ENCODE measurements at places on chromosomes 11 and 22. TPM values are rescaled to one million over a fixed set of nuclear protein-coding genes. Genes with fewer than 3 reads are reported as not detected.

The OR8G5 gene
- not detected for total RNA-seq

The PGM2L1 gene
- total RNA-seq: 36.6 TPM

The OR4C5 gene
- total RNA-seq: not detected

The ST14 gene
- total RNA-seq: under 0.01 TPM

The SH3BP1 gene
- 0.89 TPM for total RNA-seq

The KCNJ1 gene
- total RNA-seq: 0.13 TPM

The PRODH gene
- total RNA-seq: not detected

The TMEM225 gene
- total RNA-seq: not detected

The MS4A7 gene
- total RNA-seq: not detected

The IGLL1 gene
- total RNA-seq: not detected

The OR51B2 gene
- total RNA-seq: not detected

The SSH3 gene
- total RNA-seq: 7.2 TPM

The LMNTD2 gene
- total RNA-seq: 0.90 TPM

The ADM2 gene
- total RNA-seq: 0.25 TPM

The AIFM3 gene
- total RNA-seq: under 0.01 TPM

The GGTLC3 gene
- total RNA-seq: not detected

The YPEL4 gene
- 0.13 TPM for total RNA-seq

The UCP3 gene
- total RNA-seq: 0.38 TPM

The CAVIN3 gene
- 106 TPM for total RNA-seq

The MRPL16 gene
- 29.3 TPM for total RNA-seq

The ELFN2 gene
- under 0.01 TPM for total RNA-seq

The YWHAH gene
- total RNA-seq: 111 TPM

The SCGB2A2 gene
- not detected for total RNA-seq

The HTR3B gene
- total RNA-seq: not detected

The IL18 gene
- total RNA-seq: not detected

The KCNQ1 gene
- under 0.01 TPM for total RNA-seq

The TEX54 gene
- not detected for total RNA-seq

The SERGEF gene
- 18.7 TPM for total RNA-seq
